ENCODE measurements at places on chromosomes 7 and 10.

DNA sequence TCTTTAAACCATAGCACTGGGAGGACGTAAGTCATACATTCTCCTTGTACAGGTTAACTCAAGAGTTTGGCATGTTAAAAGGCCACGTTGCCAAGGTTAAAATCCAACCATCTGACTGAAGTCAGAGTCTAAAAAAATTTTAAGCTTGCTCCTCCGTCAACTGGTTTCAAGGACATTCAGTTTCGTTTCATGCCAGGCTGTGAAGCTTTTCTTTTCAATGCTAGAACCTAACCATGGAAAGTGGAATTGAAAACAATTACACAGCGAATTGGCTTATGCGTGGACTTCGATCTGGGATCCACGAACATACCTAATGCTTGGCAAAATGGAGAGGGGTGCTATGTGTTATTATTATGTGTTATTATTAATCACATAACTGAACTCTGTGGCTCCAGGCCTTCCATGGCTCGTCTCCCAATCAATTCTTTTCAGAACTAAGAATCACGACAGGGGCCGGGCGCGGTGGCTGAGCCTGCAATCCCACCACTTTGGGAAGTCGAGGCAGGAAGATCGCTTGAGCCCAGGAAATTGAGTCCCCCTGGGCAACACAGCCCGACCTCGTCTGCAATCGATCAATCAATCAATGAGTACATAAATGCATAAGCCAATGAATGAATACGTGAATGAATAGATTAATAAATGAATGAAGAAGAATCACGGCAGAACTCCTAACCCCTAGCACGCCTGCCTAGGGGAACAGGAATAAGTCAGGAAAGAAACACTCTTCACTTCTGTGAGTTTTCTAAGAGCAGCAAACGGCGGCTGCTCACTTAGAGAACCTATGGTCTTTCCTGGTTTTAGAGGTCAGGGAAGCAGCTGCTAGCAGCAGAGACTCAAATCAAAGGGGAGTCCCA is 733 bp upstream of the ARL5B start:
- DNase-seq, result no peak

- DNase-seq, result no peak
These were observed 20.9 kb downstream of the WBP1L start for GRCh38 chr10:102764470-102765161.

- no peak for DNase-seq
These were observed 129.8 kb upstream of the PPP1R3A start for GRCh38 chr7:114048386-114049235.

- DNase-seq, result no peak
These were observed 44.5 kb downstream of the CH25H start for GRCh38 chr10:89162596-89162995.

GRCh38 chr10:43384252-43385221 is 13.1 kb downstream of the FXYD4 start:
- no peak for DNase-seq

DNA sequence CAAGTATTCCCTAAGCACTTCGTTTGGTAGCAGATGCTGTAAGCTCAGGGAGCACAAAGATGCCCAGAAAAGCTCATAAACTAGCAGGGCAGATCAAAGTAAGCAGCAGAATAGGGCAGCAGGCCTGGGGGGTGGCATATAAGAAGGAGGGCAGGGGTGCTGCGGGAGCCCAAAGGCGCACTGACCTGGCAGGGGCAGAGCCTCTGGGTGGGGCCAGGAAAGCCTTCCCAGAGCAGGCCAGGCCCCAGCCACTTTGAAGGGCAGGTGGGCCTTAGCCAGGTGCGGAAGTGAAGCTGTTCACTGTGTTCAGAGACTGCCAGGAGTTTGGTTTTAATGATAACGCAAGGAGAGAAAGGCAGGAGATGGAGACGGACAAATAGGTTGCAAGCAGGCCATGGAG is 3.9 kb downstream of the GDF10 start:
- DNase-seq, result no peak

- DNase-seq, result no peak
These were observed 119.3 kb downstream of the CUX1 start for GRCh38 chr7:101936611-101937231.

DNA sequence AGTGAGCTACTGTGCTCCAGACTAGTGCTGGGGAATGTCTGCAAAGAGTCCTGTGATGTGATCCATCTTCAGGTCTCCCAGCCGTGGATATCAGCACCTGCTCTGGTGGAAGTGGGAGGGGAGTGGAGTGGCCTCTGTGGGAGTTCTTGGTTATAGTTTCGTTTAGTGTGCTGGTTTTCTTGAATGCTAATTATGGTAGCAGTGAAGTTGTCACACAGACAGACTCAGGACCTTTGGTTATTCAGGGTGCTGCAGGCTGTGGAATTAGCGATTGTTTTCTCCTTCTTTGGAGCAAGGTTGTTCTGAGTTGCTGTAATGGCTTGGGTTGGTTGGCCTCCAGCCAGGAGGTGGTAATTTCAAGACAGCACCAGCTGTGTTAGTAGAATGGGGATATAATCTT is 132.7 kb upstream of the HGF start:
- no peak for DNase-seq

DNA sequence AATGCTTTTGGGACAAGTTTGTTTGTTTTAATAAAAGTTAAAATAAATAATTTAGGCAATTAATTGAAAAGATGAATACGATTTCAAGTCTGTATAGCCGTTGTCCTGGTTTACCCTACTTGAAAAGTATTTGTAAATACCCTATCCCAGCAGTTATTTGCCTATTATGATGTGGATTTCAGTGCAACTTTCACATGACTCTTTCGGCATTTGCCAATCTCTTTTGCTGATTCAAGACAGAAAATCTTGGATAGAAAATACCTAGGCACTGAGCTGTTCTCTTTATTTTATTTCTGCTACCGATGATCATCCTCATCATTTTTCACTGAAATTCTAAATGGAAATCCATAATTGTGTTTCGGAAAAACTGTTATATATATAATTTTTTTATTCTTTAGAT is 125.9 kb upstream of the FZD8 start:
- DNase-seq, result no peak

- DNase-seq, result no peak
These were observed 1191.9 kb downstream of the CNTNAP2 start for GRCh38 chr7:147308539-147308938.

DNA sequence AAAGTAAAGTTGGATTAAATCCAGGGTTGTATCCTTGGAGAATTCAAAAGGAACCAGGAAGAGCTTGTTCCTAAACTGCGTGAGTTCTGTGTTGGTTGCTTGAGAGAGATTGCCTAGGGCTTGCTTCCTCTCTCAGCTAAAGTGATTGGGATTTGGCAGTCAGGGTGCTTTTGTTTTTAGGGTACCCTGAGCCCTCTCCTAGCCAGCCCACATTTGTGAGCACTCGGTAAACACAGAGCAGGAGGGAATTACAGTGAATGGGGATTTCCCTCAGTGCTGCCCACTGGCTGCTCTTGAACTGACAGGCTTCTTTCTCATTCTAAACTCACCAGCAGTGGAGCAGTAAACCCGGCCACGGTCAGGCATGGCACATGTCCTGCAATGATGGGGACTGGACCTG is 146.9 kb downstream of the TPST1 start:
- no peak for DNase-seq

GRCh38 chr7:30027065-30027456 is 559 bp upstream of the FKBP14 start:
- DNase-seq, result peak; percentile 14

GRCh38 chr7:102147008-102147407 is 139.7 kb upstream of the SH2B2 start:
- DNase-seq, result no peak

DNA sequence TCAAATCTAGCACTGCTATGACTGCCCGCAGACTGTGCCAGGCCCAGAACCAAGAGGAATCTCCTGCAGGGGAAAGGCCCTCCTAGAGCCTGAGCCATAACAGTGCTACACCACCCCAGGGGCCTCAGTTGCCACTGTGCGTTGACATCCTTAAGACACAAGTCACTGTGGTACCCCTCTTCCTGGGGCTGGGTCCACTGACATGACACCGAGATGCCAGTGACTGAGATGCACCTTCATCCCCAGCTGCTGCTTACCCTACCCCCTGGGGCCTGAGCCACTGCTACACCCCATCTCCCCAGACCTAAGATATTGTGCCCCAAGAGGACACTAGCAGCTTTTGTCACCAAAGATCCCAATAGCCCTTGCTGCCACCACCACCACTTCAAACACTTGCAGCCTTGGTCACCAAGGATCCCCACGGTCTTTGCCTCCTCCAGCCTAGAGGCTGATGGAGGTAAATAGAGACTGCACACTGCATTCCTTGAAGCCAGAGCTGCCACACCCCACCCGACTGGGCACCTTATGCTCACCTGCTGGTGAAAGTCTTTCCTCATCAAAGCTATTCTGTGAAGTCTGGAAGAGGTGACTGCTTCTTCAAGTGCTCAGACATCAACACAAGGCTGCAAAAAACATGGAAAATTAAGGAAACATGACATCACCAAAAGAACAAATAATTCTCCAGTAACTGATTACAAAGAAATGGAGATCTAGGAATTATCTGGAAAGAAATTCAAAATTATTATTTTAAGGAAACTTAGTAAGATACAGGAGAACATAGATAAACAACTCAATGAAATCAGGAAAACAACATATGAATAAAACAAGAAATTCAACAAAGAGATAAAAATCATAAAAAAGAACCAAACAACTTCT is 40.4 kb upstream of the SHH start:
- no peak for DNase-seq

DNA sequence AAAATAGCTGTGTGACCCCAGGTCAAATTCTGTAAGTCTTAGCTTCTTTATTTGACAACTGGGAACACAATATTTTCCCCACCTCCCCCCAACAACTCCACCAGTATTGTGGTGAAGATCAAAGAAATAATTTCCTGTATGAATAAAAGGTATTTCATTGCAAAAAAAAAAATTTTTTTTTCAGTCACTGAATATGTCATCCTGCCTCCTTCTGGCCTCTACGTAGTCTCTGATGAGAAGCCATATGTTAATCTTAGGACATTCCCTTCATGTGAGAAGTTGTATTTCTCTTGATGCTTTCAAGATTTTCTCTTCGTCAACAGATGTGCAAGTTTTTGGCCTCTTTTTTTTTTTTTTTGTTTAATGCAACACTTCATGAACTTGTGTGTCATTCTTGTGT is 33.0 kb downstream of the ZNF33A start:
- DNase-seq, result no peak

DNA sequence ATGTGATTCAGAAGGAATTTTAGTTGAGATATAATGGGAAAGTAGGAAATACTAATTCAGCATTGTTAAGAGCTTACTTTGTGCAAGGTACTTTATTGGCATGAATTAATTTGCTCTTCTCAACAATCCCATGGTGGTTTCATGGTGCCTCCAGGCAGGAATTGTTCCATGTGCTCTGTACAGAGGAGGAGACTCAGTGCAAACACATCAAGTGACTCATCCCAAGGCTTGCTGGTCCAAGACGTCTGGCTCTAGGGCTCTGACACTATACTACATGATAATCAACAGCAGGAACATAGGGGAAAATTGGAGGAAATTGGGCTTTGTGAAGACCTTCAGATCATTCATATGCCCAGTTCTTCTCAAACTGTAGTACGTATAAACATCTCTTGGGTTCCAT is 66.5 kb upstream of the PRKG1 start:
- no peak for DNase-seq

- no peak for DNase-seq
These were observed 180.2 kb upstream of the CACNA2D1 start for GRCh38 chr7:82623812-82624211.

DNA sequence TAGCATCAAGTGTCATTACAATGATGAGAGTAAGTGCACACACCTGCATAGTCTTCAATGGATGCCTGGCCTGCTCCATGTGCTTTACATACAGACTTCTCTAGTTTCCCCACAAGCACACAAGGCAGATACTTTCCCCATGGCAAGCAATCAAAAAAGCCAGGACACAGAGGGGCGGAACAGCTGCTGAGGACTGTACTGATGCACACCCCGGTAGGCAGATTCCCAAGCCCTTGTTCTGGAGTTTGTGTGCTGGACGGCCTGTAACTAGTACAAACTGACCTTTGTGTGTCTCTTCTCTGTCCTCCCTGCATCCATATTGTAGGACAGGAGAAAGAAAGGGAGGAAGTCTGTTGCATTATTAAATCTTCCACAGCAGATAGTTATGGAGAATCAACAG is 25.8 kb downstream of the UBE2D4 start:
- DNase-seq, result no peak

- no peak for DNase-seq
These were observed 1.4 kb downstream of the ZNF107 start for GRCh38 chr7:64667311-64667710.

- no peak for DNase-seq
These were observed 23.1 kb downstream of the SKIDA1 start for GRCh38 chr10:21502348-21502740.

GRCh38 chr10:662223-662605 is 27.3 kb downstream of the DIP2C start:
- no peak for DNase-seq

Measured in activated CD4-positive, alpha-beta T cell treated with anti-CD3 and anti-CD28 coated beads, Interleukin-2, amount 50 U/mL, for 4 hours (primary cell).